ENCODE measurements at places on chromosomes 11 and 22. TPM values are rescaled to one million over a fixed set of nuclear protein-coding genes. Genes with fewer than 3 reads are reported as not detected.

GRCh38 chr22:30230787-30231461, 15.6 kb downstream of the LIF start:
- DNase-seq: no peak

- no peak for DNase-seq
These were observed 5.6 kb downstream of the RCE1 start for GRCh38 chr11:66848671-66849500.

DNA sequence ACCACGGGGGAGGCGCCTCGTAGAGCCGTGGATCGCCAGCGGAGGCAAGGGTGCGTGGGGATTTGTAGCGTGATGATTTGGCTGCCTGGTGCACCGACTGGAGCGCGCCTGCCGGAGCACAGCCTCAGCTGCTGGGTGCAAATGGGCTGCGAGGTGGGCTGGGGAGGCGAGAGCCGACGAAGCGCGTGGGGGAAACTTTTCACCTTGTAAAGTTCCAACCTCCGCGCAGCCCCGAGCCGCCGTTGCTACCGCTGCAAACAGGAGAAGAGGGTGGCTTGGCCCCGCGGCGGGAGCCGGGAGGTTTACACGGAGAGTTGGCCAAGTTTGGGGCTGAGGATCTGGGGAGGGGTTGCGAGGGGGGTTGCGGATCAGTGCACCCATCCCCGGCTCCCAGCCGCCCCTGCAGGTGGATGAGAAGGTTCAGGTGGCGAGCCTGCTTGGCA, 528 bp downstream of the FAT3 start:
- no peak for DNase-seq

Gene CASP1
- total RNA-seq: 36.7 TPM

Data from mucosa of gallbladder (tissue), 1 donor.